ENCODE measurements at places on chromosomes 5 and 9.

DNA sequence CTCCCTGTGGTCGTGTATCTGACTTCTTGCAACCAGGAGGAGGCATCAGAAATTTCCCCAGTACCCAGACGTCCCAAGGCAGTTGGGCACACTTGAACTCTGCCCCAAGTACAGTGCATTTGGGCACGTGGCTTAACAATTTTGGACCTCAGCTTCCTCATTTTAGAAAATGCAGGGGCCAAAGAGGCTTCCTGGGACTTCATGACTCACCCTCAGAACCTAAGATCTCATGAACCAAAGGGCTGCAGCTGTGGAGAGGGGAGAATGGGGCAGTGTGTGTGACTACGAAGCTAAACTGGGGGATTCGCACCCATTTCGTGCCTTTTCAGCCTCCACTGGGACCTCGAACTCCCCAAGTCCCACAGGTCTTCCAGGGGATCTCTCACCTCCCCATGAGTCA is 59.2 kb downstream of the SYK start:
- DNase-seq = no peak

DNA sequence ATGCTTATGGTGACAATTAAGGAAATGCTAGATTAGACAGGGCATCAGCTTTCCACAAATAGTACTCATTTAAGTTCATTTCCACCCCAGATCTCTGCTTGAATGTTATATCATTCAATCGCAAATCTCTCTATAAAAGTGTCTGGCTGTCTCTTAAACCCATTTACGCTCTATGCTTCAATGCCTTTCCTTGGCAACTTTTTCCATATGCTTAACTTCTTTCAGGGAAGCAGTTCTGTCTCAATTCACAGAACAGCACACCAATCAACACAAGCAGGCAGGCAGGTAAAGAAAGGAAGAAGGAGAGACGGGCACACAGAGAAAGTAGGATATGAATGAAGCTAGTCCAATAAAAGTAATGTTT is 243.1 kb downstream of the DENND1A start:
- DNase-seq = no peak

DNA sequence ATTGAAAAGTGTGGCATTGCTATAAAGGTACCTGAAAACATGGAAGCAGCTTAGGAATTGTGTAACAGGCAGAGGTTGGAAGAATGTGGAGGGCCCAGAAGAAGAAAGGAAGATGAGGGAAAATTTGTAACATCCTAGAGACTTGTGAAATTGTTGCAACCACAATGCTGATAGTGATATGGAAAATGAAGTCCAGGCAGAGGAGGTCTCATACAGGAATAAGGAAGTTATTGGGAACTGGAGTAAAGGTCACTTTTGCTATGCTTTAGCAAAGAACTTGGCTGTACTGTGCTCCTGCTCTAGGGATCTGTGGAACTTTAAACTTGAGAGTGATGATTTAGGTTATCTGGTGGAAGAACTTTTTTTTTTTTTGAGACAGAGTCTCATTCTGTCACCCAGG is 43.5 kb downstream of the PTPDC1 start:
- no peak for DNase-seq

DNA sequence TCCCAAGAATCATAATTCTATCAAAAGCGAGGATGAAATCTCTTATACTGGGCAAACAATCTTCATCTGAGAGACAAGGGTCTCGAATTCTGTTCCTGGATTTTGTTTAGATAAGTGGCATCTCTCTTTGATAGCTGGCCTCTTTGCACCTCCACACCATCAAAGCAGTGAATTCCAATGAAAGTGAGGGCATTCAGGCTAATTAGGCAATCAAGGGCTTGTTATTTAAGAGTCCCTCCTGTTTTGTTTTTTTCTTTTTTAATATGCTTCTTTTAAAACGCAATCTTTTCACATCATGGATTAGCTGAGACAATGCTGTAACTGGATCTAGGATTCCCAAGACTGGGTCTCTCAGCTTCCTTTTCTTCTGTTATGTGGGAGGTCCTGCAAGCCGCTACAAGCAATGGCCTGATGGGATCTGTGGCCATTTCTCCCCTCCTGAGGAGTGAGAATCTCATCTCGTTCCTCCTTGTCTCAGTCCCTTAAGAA is 67.9 kb downstream of the TNC start:
- DNase-seq = no peak

- no peak for DNase-seq
Measured at GRCh38 chr5:112907166-112907631, 14.8 kb downstream of the REEP5 start.

DNA sequence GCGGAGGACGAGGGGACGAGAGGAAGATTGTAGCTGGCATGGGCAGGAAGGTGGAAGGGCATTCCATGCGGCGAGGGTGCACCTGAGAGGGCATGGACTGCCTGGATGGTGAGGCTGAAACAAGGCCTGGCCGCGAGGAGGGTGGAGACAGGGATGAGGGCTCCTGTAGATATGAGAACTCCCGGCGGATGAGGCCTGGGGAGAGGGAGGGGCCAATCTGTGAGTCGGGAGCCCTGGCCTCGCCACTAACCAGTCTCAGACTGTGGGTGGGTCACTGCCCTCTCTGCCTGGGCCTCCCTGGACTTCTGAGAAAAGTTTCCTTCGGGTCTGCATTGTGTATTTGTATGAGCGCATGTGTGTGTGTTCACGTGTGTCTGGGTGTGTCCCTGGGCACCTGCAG is 55.4 kb downstream of the LMX1B start:
- no peak for DNase-seq

DNA sequence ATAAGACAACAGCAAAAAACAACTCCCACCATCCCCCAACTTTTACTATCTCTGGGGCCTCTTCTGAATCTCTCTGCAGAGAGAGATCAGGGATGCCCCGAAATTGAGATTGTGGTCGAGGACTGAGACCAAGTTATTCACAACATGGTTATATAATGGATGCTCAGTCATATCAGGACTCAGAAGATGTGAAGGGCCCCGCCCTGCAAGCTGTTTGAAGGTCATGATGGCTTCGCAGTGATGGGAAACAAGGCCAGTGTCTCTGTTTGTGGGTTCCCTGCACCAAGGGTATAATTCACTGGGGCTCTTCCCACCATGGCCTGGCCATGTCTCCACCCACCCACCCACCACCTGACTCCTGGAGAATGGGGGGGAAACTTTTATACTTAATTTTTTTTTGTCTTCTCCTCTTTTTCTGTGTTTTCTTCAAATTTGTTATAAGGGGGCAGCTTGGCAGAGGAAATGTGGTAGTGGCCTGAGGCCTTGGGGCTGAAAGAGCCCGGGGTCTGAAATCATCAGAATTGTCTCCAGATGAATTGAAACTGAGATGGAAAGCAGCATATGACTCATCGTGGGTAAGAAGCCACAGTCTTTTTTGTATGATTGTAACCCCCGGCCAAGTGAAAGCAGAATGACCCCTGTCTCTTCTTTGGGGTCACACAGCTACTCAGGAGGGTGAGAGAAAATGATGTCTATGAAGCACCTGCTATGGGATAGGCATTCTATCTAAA is 15.0 kb upstream of the TEX48 start:
- DNase-seq = no peak
